ENCODE measurements at places on chromosomes 5 and 9. TPM values are rescaled to one million over a fixed set of nuclear protein-coding genes. Genes with fewer than 3 reads are reported as not detected.

DNA sequence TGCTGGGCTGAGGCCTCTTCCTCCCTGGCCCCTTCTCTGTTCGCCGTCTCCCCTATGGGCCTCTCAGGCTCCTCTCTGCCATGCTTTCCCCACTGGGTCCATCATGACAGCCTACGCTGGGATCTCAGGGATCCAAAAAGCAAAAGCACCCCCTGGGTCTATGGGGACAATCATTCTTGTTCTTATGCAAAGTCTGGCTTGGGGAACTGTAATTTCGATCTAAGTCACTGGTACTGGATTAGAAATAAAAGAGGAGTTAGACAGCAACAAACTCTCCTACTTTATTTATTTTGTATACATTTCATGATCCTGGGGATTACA is 86.6 kb downstream of the SLC38A9 start:
- DNase-seq = peak; percentile 48

GRCh38 chr9:94490465-94490864 is 64.4 kb upstream of the PCAT7 start:
- no peak for DNase-seq

DNA sequence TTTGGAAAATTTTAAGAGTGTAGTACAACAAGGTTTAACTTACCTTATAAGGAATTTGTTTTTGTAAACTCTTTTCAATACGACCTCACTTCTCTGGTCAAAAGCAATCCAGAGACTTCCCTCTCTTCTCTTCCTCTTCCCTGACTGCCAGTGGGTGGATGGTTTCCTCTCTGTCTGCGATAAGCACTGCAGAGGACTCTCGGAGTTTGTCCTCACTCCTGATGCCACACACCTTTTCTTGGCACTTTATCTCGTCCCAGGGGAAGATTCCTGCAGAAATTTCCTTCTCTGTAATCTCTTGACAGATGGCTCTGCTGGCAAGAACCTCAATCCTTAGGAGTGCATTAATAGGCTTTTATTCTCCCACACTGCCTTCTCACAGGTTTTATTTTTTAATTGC is 641.6 kb downstream of the NR2F1-AS1 start:
- DNase-seq = no peak

The ADGRV1 gene
- 55.4 TPM for total RNA-seq

DNA sequence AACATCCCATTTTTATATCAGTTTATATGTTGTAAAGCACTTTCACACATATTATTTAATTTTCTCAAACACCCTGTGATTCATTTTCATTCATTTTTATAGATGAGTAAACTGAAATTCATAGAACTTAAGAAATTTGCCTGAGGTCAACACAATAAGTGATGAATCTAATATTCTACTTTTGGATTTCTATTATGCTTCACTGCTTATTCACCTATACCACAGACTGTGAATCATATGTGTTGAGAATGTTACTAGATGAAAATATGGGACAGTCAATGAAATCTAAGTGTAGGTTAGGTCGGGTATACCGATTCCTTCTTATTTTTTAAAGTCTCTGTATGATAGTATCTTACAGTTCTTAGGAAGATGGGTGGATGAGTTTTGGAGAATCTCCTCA is 24.8 kb downstream of the CDC37L1 start:
- DNase-seq = no peak

DNA sequence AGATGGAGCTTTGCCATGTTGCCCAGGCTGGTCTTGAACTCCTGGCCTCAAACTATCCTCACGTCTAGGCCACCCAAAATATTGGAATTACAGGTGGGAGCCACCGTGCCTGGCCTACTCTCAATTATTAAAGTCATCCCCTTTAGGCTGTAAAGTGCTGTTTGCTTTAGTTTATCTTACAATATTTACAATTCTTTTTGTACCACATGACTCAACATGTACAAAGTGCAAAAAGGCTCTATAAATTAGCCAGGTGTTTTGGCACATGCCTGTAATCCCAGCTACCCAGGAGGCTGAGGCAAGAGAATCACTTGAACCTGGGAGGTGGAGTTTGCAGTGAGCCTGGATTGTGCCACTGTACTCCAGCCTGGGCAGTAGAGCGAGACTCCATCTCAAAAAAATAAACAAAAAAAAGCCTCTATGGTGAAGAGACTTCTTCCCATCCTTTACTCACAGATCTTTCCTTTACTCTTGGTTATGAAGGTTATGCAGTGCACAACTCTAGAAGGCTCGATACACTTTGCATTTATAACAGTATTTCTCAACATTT is 28.5 kb upstream of the MLLT3 start:
- no peak for DNase-seq

DNA sequence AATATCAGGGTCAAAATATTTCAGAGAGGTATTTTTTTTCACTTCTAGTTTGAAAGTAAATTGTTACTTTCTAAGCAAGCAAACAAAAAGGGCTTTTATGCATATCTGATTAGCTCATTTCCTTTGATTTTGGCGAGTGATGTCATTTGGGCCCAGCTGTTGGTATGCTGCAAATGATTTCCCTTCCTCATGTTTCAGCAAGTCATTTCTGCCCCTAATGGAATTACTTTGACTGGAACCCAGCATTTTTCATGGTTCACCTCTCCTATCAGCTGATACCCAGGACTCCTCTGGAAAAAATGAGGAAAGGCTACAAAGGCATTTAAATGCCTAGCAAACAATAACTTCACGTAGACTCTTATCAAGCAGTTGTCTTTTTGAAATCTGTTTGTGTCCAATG is 500.6 kb downstream of the EBF1 start:
- no peak for DNase-seq

DNA sequence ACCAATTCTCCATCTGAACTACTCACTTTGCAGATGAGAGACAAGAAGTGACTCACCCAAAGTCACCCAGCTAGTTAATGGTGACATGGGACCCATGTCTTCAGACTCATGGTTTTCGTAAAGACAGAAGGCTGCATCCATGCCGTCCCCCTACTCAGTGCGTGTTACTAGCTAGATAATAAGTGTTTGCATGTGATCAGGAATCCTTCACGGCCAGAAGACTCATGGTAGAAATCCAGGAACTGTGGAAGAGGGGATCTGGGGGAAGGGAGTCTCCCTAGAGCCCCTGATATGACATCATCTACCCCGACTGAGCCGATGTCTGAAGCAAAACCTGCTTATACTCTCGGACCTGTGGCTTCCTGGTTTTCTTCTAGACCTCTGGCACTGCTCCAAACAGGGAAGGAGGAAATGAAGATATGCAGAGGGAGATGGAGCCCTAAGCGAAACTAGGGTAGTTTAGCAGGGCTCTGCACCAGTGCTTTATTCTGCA is 3.3 kb downstream of the RNF183 start:
- no peak for DNase-seq

The ZNF354C gene
- 4.8 TPM for total RNA-seq

The FBP1 gene
- 1.9 TPM for total RNA-seq

GRCh38 chr5:81305785-81306184 is 4.4 kb downstream of the ZCCHC9 start:
- DNase-seq = no peak
